A375 (cell line): ENCODE measurements at places on chromosomes 4 and X. TPM values are rescaled to one million over a fixed set of nuclear protein-coding genes. Genes with fewer than 3 reads are reported as not detected.

Gene MGARP
- total RNA-seq: 0.11 TPM in 1 of 2 replicates, not detected in the other

Gene ELMOD2
- total RNA-seq: 15.6 and 16.2 TPM in 2 replicates

Gene GPR119
- total RNA-seq: not detected in 2 replicates

Gene NUDT10
- total RNA-seq: 0.15 and 0.19 TPM in 2 replicates
